Osteocyte (in vitro differentiated cells): ENCODE measurements at places on chromosomes 12 and 14. TPM values are rescaled to one million over a fixed set of nuclear protein-coding genes. Genes with fewer than 3 reads are reported as not detected.

GRCh38 chr12:102570256-102570655 is 89.9 kb upstream of the IGF1 start:
- DNase-seq, result no peak

DNA sequence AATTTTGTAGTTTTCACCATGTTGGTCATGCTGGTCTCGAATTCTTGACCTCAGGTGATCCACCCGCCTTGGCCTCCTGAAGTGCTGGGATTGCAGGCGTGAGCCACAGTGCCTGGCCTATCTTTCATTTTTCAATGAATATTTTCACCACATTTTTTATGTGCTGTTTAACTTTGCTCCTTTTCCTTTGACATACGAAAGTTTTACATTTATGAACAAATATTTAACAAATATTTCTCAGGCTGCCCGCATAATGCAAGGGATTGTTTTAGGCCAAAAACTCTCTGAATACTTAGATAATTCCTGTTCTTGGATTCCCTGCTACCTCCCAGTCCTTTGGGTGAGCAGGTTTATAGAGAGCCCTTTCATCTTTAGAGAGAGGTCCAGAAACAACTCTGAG is 8.7 kb upstream of the CHST11 start:
- no peak for DNase-seq

DNA sequence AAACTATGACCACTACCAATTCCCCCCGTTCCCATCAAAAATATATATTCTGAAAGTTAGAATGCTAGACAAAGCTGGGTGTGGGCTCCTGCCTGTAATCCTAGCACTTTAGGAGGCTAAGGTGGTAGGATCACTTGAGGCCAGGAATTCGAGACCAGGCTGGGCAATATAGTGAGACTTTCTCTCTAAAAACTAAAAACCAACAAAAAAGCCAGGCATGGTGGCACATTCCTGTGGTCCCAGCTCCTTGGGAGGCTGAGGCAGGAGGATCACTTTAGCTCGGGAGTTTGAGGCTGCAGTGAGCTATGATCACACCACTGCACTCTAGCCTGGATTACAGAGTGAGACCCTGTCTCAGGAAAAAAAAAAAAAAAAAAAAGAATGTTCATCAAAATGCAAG is 48.8 kb upstream of the COL2A1 start:
- no peak for DNase-seq

ZNF385A gene
- 12.3 and 12.7 TPM in 2 replicates for total RNA-seq

PUS1 gene
- 18.8 and 19.5 TPM in 2 replicates for total RNA-seq

GRCh38 chr14:72617391-72618031 is 276.4 kb downstream of the DPF3 start:
- peak; percentile 86 for DNase-seq

DNA sequence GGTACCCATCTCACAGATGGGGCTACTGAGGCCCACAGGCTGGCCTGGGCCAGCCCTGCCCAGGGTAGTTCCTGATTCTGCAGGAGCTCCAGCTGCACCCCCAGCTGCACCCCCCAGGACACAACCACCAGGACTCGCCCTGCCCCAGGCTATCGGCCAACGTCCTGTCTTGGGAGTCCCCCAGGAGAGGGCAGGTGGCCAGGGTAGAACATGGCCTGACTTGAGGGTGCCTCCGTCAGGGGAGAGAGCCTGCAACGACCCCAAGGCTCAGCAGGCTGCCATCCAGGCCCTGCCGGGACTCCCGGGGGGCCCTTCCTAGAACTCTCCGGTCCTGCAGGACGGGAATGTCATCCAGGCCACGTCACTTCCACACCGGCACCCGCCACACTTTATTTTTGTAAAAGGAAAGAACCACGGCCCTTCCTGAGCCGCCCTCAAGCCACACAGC is 15.8 kb downstream of the JAG2 start:
- DNase-seq, result no peak

DNA sequence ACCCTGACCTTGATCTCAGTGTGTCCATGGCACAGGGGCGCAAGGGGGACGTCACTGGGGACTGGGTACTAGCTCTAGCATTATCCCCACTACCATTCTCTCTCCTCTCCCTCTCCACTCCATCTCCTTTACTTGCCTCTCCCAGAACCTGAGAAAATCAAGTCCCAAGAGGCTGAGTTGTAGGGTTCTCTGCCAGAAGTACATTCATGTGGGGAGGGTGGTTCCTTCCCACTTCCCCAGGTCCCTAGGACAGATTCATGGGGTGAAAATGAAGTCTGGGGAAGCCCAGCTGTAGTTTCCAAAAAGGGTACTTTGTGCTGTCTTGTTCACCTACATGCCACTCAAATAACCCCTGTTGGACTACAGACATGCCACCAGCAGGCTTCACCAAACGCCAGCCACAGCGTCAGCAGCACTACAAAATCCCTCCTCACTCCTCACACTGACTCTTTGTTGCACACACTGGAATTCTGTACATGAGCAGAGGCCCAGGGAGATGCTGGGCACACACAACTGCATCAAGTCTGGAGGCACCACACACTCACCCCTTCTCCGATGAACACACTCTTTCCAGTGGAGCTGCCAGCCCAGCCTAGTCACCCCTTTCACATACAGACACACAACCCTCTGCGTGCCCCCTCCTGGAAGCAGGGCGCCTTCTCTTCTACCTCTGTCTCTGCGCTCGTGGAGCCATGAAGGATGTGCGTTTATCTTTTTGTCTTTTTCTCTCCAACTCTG is 6.9 kb downstream of the RARG start:
- no peak for DNase-seq

- DNase-seq, result no peak
Measured at GRCh38 chr12:102593134-102593533, 112.8 kb upstream of the IGF1 start.

DNA sequence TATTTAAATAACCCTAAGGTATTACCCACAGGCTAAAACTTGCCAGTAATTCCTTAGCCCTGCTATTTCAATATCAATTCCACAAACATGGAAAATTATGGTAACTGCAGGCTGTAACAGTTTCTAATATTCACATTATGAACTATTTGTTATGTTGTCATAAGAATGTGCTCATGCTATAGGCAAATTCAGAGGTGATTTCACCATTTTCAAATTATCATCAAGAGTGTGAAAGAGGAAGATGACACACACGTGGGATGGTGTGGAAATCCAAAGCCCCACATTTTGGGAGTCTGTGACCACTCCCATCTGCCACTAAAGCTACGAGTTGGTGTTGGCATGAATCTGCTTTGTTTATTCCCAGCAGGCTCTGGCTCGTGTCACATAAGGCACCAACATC is 5.9 kb upstream of the MYO1A start:
- DNase-seq, result no peak

- no peak for DNase-seq
Measured at GRCh38 chr12:74334780-74335179, 202.9 kb upstream of the ATXN7L3B start.

GRCh38 chr12:4037747-4038312 is 164.6 kb upstream of the PARP11 start:
- DNase-seq, result no peak

CRIP1 gene
- total RNA-seq, result 31.0 and 34.1 TPM in 2 replicates

DNA sequence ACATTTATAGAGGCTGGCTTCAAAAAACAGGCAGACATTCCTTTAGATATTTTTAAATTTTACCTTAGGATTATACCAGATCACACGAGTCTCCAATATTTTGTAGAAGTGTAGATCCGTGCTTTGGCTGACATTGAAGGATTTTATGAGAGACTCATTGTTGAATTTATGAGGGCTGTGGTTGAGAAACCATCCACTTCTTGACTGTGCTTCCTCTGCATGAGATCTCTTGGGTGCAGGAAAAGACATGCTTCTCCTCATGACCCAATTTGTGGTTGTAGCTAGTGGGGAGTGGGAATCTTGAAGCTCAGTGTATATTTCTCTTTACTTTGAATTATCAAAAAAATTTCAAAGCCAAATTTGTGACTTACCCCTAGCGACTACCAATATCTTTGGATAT is 36.7 kb upstream of the NKX2-8 start:
- DNase-seq, result no peak

DNA sequence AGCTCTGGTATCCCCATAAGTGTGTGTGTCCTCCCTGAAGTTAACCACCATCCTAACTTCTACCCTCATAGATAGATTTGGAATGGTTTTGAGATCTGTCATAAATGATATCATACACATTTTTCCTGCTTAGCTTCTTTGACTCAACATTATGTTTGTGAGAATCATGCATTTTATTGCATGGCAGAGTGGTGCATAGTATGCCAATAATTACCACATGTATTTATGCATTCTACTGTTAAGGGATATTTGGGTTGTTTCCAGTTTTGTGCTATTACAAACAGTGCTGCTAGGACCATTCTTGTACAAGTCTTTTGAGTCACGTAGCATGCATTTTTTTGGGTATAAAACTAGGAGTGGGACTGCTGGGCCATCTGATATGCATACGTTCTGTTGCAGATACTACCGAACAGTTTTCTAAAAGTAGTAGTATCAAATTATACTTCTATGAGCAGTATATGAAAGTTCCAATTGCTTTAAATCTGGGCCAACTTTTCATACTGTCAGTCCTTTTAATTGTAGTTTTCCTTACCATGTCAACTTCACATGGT is 13.4 kb downstream of the GRIP1 start:
- DNase-seq, result no peak

- DNase-seq, result no peak
Measured at GRCh38 chr14:52076334-52076733, 7.5 kb upstream of the NID2 start.

DNA sequence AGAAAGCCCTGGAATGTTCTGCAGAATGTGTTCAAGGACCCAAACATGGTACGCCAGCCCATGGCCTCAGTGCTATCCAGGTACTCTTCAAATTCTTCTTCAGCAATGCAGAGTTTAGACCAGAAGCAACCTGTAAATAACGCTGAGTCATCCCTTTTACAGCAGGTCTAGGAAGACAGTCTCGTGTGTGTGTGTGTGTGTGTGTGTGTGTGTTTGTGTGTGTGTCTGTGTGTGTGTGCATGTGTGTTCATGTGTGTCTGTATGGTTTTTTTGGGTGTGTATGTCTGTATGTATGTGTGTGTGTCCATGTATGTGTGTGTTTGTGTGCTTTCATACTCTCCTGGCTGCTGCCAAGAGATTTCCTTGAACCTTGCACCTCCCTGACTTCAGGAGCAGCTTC is 60.1 kb upstream of the RFX4 start:
- no peak for DNase-seq

DNA sequence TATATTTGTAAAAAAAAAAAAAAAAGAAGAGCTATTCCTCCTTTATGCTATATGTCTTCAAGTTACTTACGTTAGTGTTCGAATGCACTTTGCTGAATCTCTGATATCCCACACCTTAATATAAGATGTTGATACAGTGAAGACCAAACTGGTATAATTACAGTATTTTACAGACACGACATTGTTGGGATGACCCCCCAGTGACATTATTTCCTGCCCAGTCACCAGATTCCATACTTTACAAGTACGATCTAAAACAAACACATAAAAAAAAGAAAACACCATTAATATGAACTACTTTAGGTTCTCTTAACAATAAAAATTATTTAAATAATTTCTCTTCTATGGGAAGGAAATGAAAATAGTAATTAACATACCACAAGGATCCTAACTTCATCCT is 133.4 kb downstream of the KIF21A start:
- DNase-seq, result no peak

GRCh38 chr12:102755266-102755665 is 161.8 kb downstream of the PAH start:
- no peak for DNase-seq

DNA sequence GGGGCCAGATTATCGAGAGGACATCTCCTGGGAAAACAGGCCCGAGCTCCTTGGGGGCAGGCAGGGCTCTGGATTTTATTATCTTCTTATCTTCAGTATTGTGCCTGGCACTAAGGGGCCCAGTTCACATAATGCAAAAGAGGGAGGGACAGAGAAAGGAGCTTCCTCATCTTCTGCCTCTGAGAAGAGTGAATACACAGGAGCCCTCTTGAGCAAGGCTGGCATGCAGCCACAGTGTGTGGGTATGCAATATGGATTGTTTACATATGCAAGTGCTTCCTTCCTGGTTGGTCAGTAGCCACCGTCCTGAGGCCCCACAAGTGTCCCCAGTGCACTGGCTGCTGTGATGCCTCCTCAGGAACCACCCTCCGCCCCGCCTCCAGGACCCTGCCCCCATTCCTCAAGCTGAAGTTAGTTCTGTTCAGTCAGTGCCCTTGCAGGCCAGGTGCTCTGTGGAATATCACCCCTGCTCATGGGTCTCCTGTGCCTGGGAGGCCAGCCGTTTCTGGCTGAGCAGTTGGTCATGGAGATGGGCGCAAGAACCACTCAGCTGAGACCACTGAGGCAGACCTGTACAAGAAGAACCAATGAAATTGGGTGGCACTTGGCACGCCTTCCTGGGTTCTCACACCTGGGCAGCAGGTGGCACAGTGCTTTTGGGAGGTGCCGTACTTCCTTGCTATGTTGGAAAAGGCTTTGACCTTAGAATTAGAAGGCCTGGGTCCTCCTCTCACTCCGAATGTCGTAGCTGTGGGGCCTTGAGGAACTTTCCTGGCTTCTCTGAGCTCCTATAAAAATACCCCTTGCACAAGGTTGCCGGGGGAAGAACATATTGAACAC is 35.1 kb upstream of the ACTN1 start:
- no peak for DNase-seq

HCAR1 gene
- total RNA-seq, result 0.21 and 0.37 TPM in 2 replicates

DNA sequence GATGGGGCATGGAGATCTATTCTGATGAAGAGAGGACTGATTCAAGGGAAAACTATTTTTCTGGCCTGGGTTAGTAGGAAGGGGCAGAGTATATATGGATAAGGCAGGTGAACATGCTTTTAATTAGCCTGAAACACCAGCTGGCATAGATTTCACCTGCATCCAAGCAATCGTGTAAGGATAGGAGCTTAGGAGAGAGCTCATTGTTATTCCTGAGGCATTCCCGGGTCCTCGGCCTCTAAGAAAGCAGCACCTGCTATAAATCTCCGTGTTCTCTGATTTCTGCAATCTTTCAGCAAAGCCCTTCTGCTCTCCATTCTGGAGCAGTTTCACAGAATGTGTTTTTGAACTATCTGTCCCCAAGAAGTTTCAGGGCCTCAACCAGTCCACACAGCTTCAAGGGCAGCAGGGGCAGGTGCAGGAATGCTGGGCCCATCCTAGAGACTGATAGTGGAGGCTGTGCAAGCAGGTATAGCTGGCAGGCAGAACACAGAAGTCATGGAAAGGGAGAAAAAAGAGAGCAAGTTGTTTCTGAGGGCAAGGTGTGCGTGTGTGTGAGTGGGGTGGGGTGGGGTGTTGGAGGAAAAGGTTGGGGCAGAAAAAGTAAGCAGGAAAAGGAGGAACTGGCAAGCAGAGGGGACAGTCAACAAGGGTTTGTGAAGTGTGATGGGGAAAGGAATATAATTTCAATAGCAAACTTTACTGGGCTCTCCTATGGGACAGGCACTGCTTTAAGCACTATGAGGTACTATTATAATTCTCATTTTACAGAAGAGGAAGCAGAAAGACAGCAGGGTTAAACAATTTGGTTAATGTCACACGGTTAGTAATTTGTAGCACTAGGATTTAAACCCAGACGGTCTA is 203.7 kb upstream of the SSTR1 start:
- no peak for DNase-seq

CLEC2D gene
- 7.4 and 10.0 TPM in 2 replicates for total RNA-seq

TSPAN19 gene
- not detected in 2 replicates for total RNA-seq

GRCh38 chr12:6346235-6346832 is 4.5 kb upstream of the TNFRSF1A start:
- no peak for DNase-seq
